ENCODE measurements at places on chromosomes 7 and 10. TPM values are rescaled to one million over a fixed set of nuclear protein-coding genes. Genes with fewer than 3 reads are reported as not detected.

DNA sequence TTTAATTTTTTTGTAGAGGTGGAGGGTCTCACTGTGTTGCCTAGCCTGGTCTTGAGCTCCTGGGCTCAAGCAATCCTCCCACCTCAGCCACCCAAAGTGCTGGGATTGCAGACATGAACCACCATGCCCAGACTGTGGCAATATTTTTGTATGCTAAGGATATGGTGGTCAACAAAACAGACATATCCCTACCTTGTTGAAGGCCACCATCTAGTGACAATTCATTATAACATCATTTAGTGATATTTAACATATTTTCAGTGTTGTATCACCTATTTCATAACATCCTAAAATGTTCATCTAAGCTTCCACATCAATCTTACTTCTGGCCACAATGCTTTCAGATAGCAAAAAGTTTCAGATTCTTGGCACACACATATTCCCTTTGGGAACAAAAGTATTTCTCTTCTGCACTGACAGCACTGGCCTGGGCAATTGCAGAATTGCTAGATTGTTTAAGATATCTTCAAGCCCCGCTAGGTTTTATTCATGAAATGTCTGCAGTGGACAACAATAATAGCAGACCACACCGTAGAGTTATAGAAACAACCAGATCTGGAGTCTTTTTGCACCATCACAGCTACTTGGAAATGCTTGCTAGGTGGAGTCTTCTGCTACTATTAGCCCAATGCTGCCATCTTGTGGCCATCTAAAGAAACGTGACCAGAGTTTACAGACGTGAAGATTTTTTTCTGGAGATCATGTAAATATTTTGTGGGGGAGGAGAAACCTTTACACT is 58.4 kb downstream of the DNAJC12 start:
- DNase-seq: peak; percentile 74

- DNase-seq: no peak
Observed at GRCh38 chr7:131015657-131015958, 281.6 kb upstream of the KLF14 start.

- no peak for DNase-seq
Observed at GRCh38 chr10:54772468-54773122, 28.4 kb downstream of the PCDH15 start.

GRCh38 chr7:156625580-156625979 is 15.0 kb upstream of the RNF32 start:
- no peak for DNase-seq

Gene NPC1L1
- polyA plus RNA-seq: 0.33 TPM

DNA sequence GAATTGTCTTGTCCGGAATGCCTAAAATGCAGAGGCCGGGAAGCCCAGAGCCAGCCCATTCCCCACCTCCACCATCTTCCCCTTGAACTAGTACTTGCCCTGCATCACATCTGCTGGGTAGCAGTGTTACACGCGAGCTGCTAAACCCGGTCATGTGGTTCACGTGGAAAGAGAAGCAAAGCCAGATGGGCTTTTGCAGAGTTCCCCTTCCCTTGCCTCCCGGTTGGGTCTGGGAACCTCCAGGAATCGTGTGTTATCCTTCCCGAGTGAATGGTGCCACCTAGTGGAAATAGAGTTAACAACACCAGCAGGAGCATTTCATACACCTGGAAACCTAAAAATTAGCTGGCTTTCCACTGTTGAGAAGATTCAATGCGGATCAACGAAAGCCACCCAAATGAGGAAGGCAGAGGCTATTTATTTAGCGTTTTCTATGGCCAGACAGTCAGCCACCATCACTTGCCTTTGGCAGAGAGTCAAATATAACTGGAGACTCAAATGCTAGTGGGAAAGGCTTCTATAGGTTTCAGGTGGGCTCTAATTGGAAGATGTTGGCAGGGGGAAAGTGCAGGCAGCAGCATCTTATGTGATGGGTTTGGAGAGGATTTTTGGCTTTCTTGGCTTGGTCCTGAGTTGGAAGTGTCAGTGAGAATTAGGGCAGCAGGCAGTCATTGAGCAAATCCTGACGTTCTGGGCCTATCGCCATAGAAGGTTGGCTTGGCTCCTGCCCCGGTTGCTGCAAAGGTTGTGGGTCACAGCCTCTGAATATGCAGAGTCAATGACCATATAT is 12.9 kb upstream of the DENND2A start:
- peak; percentile 77 for DNase-seq

GRCh38 chr10:21757185-21757901 is 223.3 kb downstream of the MLLT10 start:
- peak; percentile 72 for DNase-seq

GRCh38 chr7:100008525-100008924 is 6.9 kb upstream of the ZKSCAN1 start:
- peak; percentile 55 for DNase-seq

Gene TET1
- 15.9 TPM for polyA plus RNA-seq

DNA sequence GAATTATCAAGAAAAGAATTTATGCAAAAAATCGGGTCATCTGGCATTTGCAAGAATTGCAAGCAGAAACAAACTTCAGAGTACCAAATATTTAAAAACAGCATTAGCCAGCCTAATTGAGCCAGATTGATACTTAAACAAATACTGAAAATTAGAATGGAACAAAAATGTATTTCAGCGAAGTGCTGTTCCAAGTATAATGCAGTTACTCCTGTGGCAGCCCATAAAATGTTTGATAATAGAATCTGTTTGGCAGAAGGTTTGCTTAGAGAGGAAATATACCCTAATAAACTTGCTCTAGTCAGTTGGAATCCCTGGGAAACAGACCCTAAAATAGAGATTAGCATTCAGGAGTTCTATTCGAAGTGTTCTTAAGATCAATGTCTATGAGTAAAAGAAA is 835.1 kb upstream of the MBL2 start:
- no peak for DNase-seq

Gene PLEKHS1
- polyA plus RNA-seq: 0.06 TPM

GRCh38 chr10:73211106-73211811 is 35.8 kb downstream of the DNAJC9 start:
- no peak for DNase-seq

Gene C10orf67
- 0.39 TPM for polyA plus RNA-seq
